ENCODE measurements at places on chromosomes 3 and 15. TPM values are rescaled to one million over a fixed set of nuclear protein-coding genes. Genes with fewer than 3 reads are reported as not detected.

TERC gene
- 17.5 TPM for total RNA-seq

IQCF2 gene
- not detected for total RNA-seq

NDN gene
- total RNA-seq: not detected

KBTBD8 gene
- total RNA-seq: 5.1 TPM

PRR20G gene
- not detected for total RNA-seq

WDR93 gene
- not detected for total RNA-seq

EXOSC7 gene
- total RNA-seq: 55.4 TPM

CCDC39 gene
- total RNA-seq: not detected

ZDHHC23 gene
- total RNA-seq: 6.4 TPM

FETUB gene
- not detected for total RNA-seq

CPNE9 gene
- total RNA-seq: not detected

ZNF620 gene
- total RNA-seq: 4.1 TPM

CD86 gene
- 0.83 TPM for total RNA-seq

ARNT2 gene
- total RNA-seq: not detected

C3orf20 gene
- total RNA-seq: 0.69 TPM

GOLGA6L7 gene
- total RNA-seq: not detected

KCNH8 gene
- 0.26 TPM for total RNA-seq

ILDR1 gene
- not detected for total RNA-seq

MKRN2OS gene
- not detected for total RNA-seq

SLC28A1 gene
- total RNA-seq: not detected

SLC22A14 gene
- 0.22 TPM for total RNA-seq

CYP1A1 gene
- 0.18 TPM for total RNA-seq

SPTSSB gene
- total RNA-seq: not detected

REC114 gene
- total RNA-seq: not detected

KLHL25 gene
- 7.5 TPM for total RNA-seq

CKMT1B gene
- total RNA-seq: not detected

ACSBG1 gene
- not detected for total RNA-seq

GCSAM gene
- 15.1 TPM for total RNA-seq

GNAT1 gene
- not detected for total RNA-seq

GNB5 gene
- 48.5 TPM for total RNA-seq

ASB14 gene
- total RNA-seq: not detected

MKRN3 gene
- total RNA-seq: 5.7 TPM

PLA2G4E gene
- total RNA-seq: not detected
